Right ventricle myocardium superior (tissue), 1 donor: ENCODE measurements at places on chromosomes 1 and 21.

GRCh38 chr1:180020017-180020416 lies 65.4 kb downstream of the CEP350 start:
- DNase-seq: no peak

- DNase-seq: no peak
Observed at GRCh38 chr1:160706526-160707235, 4.9 kb downstream of the CD48 start.

GRCh38 chr1:174680101-174680500 lies 232.3 kb downstream of the GPR52 start:
- DNase-seq: no peak

GRCh38 chr1:36480161-36480560 lies 2.6 kb downstream of the CSF3R start:
- no peak for DNase-seq

GRCh38 chr1:19074361-19074901 lies 118.0 kb upstream of the IFFO2 start:
- DNase-seq: no peak

GRCh38 chr1:155307247-155307740 lies 1.4 kb upstream of the FDPS start:
- no peak for DNase-seq

DNA sequence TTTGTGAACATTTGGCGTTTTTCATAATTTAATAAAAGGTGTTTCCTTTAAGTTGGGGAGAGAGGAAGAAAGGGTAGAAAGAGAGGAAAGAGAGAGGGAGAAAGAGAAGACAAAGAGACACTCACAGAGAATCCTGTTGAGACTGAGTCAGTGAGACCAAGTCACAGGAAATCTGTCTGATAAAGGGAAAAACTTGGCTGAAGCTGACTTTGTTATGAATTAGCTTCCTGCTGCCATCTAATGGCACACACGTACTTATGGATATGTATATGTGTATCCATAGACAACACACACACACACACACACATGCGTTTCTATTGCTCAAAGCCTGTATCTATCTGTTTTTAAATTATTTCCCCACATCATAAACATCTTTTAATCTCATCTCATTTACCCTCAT lies 42.5 kb upstream of the DISC1 start:
- no peak for DNase-seq

GRCh38 chr1:26994020-26994786 lies 711 bp downstream of the TRNP1 start:
- no peak for DNase-seq

DNA sequence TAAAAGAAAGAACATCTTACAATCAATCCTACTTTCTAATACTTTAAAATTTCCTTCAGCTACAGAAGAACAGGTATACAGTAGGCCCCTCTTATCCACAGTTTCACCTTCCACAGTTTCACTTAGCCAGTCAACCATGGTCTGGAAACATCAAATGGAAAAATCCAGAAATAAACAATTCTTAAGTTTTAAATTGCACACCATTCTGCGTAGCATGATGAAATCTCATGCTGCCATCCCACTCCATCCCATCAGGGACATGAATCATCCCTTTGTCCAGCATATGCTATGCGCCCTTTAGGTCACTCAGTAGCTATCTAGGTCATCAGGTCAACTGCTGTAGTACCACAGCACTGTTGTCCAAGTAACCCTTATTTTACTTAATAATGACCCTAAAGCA lies 67.7 kb downstream of the HSF2BP start:
- DNase-seq: no peak

DNA sequence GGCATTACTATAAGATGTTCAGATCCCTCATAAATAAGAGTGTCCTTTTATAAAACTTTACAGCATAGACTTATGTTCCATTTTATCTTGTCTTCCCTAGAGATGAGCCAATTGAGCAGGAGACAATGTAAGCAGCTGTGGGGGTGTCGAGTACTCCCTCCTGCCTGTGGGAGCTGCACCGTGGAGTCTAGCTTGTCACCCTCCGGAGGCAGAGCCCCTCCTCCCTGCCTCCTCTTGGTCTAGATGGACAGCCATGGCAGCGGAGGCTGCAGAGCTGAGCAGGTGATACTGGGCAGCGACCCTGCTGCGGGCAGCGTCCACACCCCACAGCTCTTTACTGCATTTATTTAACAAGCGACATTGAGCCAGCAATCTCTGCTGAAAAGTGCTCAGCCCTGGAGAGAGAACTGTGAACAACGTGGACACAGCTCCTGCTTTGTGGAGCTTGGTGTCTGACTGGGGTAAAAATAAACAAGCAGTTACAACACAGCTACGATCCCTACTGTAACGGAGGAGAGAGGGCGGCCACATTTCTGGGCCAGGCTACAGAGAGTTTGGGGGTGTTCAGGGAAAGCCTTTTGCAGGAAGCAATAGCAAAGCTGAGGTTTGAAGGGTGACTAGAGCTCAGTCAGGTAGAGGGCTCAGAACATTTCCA lies 12.8 kb upstream of the KIF21B start:
- DNase-seq: no peak

GRCh38 chr1:51863384-51863783 lies 15.1 kb downstream of the NRDC start:
- no peak for DNase-seq
